ENCODE measurements at places on chromosomes 3 and 15.

DNA sequence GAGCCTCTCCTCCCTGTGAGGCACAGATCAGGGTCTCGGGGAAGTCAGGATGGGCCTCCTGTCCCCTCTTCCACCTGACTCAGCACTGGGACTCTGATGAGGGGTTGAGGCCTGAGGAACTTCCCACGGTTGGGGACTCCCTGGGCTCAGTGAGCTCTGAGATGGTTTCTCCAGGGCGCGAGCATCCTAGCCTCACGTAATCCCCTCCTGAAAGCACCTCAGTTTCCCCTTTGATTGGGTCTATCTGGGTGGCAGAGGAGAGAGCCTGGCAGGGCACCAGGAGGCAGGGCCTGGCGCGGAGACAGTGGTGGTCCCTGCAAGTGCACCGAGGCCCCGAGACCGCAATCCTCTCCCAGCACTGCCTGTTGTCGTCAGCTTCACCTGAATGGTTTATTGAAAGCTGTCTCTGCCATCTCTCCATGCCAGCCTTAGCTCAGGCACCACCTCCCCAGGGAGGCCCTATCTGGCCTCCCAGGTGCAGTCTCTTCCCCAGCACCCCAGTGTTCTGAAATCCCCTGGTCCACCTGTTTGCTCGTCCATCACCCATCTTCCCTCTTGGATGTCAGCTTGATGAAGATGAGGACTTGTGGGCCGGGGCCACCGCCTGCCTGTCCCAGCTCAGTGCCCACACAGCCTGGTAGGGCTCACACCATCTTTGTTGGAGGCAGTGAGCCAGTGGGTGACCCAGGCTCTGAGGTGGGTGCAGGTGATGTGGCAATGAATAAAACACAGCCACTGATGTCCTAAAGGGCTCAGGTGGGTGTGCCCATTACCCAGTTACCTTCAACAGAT is 52.2 kb upstream of the PCSK6 start:
- no peak for DNase-seq

DNA sequence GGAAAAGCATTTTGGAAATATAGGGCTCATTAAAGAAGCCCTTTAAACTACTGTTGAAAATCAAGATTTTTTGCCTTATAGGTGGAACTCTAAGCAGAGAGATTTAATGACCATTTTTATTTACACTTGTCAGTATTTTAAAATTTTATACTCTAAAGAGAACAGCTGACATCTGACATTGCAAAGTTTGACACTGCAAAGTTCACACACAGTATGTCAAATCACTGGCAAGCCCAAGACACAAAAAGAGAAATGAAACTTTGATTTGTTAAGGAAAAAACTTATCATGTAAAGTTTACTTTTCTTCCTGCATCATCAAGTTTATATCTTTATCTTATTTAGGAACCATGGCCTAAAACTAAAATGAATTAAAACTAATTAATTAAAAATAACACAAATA is 40.2 kb downstream of the DPH6 start:
- peak; percentile 49 for DNase-seq

DNA sequence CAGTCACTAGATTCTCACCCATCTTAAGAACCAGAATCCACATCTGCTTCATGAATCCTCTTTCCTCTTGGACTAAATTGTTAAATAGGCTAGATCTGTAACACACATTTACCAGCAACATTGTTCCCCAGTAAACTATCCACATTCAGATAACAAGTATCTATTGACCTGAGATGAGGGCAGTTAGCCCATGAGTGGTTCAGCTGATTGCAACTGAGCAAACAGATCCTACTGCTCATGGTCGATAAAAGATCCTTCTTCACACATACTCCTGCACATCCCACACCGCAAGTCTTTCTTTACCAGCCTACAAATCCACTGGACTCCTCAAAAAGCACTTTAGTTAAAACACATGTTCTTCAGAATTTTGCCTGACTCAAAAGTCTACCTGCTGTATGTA is 59.2 kb downstream of the UACA start:
- no peak for DNase-seq

- no peak for DNase-seq
Measured at GRCh38 chr3:4523710-4524698, 30.9 kb downstream of the ITPR1 start.

- peak; percentile 33 for DNase-seq
Measured at GRCh38 chr15:100898661-100899462, 19.2 kb downstream of the ALDH1A3 start.

GRCh38 chr3:30354972-30355371 is 251.4 kb upstream of the TGFBR2 start:
- no peak for DNase-seq

- DNase-seq = no peak
Measured at GRCh38 chr3:106116733-106117489, 248.1 kb upstream of the CBLB start.

- DNase-seq = no peak
Measured at GRCh38 chr3:37722477-37722876, 139.2 kb upstream of the CTDSPL start.

DNA sequence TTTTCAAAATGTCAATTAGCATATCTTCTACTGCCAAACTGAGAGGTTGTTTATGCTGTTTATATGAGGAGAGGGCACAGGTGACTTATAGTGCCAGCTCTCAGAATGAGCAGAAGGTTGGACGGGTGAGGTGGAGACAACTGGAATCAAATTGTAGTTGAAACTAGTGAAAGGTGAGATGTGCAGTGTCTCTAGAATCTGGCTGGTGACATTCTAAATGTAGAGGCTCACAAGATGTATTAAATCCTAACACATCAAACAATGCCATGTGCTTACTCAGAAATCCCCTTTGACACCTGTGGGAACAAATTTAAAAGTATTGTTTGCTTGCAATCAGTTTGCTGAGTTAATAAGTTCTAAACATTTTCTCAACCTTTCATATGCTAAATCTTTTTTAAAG is 40.8 kb downstream of the CRYBG3 start:
- DNase-seq = no peak

- no peak for DNase-seq
Measured at GRCh38 chr3:71356265-71356664, 227.3 kb downstream of the FOXP1 start.

GRCh38 chr15:52171386-52171785 is 19.8 kb downstream of the GNB5 start:
- DNase-seq = peak; percentile 85

DNA sequence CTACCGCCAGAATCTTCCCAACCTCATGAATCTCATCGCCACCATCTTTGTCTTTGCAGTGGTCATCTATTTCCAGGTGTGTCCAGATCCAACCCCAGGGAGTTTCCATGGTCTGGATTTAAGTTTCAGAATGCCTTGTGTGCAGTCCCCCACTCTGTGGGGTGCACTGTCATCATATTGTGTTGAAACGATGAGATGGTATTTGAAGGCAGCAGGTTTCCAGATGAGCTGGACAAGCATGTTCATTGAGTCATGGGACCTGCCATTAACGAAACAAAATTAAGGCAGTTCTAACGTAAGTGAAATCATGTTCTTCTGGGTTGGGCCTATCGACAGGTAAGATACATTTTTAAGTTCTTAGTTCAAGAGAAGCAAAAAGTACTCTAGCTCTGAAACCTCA is 12.7 kb downstream of the SEC61A1 start:
- DNase-seq = no peak

DNA sequence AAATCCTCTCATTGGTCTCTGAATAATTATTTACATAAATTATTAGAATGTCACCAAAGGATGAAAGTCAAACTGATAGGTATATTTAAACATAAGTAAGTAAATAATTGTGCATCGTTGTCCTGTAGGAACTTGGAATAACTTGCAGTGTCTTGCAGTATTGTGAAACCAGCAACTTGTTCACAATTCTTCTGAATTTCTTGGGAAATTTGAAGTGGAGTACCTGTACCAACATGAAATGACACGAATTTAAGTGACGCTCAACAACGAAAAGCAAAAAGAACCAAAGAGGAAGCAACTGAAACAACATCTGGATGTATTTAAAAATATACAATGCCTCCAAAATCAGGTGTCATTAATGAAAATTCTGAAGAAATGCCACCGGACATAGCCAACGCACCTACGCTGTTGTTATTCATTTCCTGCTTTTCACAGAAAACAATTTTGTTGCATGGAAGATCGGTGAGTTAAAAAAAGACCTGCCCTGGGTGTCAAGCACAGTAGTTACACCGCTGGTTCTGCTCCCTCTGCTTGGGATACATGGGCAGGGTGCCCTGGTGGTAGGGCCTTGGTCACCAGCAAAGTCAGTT is 112.5 kb downstream of the RPLP1 start:
- no peak for DNase-seq

DNA sequence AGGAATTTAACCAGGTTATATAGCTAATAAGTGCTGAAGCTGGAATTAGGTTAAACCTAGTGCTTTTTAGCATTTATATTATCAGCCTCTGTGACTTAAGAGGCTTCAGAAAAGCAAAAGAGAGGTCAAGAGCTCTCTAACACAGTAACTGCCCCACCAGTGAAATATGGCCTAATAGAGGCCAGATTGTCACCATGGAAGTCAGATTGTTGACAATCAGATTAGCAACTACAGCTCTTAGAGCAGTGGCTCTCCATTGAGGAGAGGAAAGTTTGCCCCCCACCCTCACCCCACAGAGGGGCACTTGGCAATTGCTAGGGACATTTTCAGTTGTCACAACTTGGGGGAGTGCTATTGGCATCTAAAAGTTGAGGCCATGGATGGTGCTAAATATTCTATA is 23.3 kb upstream of the LMOD3 start:
- DNase-seq = no peak

DNA sequence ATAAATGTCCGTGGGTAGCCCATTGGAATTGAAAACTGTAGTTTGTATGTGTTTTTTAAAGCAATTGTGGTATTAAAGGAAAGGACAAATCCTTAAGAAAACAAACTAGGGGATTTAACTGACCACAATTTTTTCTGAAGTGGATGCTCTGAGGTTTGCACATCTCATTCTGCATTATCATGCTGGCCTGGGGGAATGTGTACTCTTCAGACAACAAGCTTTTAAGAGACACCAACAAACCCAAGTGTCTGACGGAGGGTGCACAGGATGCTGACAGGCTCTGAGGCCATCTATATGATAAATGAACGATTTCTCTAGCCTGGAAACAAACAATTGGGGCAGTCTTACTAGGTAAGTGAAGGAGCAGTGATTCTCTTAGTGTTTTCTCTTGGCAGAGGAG is 9.1 kb downstream of the LINS1 start:
- no peak for DNase-seq

DNA sequence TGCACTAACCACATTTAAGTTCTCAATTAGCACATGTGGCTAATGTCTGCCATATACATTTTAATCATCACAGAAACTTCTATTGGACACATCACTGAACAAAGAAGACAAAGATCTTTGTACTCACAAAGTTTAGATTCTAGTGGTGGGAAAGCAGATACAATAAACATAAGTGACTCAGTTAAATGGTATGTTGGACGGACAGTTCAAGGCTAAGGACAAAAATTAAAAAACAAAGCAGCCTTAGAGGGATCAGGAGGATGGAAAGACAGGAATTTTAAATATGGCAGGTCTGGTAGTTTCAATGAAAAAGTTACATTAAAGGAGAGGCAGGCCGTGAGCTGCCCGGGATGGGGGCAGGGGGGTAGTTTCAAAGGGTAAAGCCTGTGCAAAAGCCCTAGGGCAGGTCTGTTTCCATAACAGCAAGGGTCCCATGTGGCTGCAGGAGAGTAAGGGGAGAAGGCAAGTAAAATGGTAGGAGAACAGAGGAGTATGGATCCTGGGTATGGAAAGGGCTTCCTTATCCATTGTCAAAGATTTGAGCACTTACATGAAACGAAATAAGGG is 220.7 kb downstream of the FHIT start:
- DNase-seq = no peak

DNA sequence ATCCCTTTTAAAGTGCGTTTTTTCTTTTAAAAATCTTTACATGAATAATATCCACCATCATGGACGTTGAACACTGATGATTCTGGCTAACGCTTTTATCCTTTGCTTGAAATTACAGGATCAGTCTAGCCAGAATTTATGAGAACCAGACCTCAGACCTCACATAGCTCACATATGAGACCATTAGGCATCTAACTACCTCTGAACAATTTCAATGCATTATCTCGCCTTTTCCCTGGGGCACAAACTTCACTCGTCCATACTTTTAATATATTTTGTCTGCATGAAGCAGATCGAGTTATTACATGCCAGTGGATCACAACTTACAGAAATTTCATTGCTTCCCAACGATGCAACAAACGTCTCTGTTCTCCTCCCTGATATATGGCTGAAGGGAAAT is 105.6 kb downstream of the MEIS2 start:
- no peak for DNase-seq

GRCh38 chr3:140252812-140253656 is 318.0 kb downstream of the CLSTN2 start:
- DNase-seq = no peak

DNA sequence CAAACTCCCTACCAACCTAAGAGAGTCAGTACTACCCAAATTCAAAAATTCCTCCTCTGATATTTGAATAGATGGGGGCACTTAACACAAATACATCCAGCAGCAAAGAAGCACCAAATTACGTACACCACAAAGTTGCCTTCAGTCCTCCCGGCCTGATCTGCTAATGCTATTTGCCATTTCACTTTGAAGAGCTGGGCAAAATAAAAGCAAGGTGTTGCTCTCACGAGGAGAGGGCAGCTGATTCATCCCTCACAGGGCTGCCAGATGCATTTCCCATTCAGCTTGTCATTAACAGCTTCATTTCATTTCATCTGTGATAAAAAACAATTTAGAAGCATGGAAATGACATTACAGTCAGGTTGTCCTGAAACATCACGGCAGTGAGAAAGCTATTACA is 283.4 kb upstream of the VEPH1 start:
- no peak for DNase-seq

DNA sequence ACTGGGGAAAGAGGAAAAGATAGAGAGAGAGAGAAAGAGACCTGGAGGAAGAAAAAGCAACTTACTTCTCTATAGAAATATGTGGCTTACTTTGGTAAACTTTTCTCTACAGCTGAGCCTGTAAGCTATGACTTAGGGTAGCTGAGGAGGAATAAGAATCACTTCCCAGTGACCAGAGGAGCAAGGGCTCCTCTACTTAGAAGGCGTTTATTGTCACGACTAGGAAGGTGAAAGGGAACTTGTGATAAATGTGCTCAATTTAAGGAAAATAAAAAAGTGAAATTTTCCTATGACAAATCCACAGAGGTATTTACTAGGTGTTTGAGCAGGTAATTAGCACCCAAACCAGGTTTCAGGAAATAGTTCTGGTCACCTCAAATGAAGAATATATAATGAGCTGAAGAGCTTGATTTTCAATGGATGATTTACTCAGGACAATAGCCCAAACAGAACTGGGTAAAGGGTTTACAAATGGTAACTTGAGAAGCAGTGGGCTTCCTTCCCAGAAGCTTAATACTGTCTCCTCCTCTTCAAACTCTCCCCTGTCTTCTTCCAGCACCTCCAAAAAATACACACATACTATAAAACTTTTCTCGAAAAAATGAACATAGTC is 46.1 kb downstream of the SOX2 start:
- DNase-seq = no peak

- DNase-seq = no peak
Measured at GRCh38 chr3:194205675-194206133, 69.8 kb downstream of the HES1 start.
